ENCODE measurements at places on chromosomes 12 and 14.

GRCh38 chr12:25317553-25317952 is 66.8 kb upstream of the KRAS start:
- DNase-seq, result no peak

GRCh38 chr12:107843351-107844311 is 69.1 kb downstream of the ASCL4 start:
- no peak for DNase-seq

DNA sequence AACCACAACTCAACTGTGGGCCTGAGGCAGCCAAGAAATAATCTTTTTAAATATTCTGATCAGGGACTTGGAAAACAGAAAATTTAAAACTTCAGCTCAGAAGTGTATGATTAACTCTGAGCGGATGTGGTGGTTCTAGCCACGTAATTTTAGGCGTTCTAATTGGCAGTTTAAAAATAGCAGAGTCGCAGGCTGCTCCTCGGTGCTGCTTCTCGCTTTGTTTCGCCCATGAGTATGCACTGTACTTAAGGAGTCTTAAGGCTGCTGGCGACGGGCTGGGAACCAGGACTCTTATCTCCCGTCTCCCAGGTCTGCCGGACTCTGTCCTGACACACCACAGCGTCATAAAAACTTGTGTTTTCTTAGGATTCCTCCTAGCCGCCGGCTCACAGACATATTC is 113.4 kb upstream of the PELI2 start:
- DNase-seq, result peak; percentile 5

DNA sequence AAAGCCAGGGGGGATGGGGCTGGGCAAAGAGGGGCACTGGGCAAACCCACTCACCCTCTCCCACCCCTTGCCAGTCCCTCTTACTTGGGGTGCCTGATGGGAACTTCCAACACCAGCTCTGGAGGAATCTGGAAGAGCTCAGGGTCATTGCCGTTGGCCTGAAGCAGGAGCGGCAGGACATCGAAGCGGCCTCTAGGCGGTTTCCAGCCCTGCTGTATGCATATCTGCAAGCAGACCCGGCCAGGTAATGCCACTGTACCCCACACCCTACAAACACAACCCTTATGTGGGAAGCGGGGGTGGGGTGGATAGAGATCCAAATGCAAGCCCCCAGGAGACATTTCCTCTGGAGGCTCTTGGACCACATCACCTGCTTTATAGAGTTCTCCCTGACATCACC is 83.6 kb downstream of the NOS1 start:
- DNase-seq, result no peak

GRCh38 chr14:40252817-40253447 is 820.7 kb upstream of the FBXO33 start:
- DNase-seq, result no peak

GRCh38 chr12:98492580-98493140 is 22.7 kb upstream of the TMPO start:
- no peak for DNase-seq

DNA sequence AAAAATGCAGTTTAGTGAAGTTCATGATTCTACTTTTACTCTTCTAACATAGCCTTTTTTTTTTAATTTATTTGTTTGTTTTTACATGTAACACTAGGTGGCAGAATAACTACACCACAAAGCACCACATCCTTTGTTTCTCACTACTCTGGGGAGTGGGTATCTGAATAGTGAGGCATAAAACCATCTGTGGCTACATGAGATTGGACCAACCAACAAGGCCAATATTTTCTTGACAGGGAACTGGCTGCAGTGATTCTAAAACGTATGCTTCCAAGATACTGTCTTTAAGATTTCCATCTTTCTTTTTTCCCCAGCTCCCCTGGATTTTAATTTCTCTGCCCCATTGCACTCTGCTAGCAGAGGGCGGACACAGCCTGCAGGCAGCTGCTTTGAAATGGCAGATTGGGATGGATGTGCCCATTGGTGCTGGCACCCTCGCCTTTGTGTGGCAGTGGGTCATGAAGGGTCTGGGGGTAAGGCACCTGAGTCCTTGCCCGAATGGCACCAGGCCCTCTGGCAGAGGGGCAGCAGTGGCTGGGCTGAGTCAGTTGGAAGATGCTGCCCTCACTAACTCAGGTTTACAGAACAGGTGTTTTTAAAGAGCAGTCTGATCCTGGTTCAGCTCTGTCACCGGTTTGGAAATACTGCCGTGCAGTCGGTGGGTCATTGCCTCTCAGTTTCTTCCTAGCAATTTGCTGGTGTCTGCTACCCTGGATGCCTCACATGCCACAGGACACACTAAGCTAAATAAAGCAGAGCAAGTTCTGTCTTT is 429.1 kb downstream of the RAD51B start:
- peak; percentile 85 for DNase-seq

- no peak for DNase-seq
These were observed 681 bp upstream of the JPH4 start for GRCh38 chr14:23579311-23579630.

DNA sequence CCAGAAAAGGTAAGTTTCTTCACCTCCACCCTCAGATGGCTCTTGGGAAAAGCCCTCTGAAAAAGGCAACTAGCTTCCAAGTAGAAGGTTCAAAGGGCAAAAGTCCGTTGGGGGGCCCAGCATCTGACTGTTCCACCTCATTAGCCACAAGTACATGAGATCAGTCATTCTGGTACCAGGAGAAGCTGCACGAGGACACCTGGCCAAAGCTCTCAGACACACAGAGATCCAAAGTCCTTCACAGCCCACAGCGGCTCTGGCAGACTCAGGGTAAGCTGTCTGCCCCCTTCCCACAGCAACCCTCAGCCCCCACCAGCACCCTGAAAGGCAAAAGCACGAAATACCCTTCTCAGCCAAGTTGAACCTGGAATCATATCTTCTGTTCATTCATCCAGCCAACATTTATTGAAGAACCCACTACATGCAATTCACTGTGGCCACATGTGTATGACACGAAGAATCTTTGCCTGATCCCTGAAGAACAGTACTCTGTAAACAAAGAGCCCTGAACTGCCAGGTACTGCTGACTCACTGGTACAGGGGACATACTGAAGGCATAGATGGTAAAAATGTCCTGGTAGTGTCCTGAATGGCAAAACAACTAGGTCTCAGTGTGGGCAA is 19.0 kb downstream of the SLC7A7 start:
- DNase-seq, result no peak

DNA sequence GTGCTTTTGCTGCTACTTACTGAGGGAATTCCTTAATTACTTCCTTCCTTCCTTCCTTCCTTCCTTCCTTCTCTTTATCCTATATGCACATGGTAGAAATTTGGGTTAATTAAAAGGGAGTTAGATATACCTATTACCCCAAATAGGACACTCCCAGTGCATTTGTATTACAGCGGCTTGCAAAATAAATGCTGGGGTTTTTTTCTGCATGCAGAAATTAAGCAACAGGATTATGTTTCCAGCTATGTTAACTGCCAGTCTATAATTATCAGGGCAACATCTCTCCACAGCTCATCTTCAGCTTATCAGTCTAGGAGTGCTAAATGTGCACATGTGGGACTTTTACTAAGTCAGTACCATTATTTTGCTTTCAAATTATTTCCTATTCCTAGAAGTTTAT is 132.9 kb upstream of the SLC35F4 start:
- no peak for DNase-seq

GRCh38 chr14:33564774-33565630 is 385.9 kb downstream of the EGLN3 start:
- DNase-seq, result no peak

DNA sequence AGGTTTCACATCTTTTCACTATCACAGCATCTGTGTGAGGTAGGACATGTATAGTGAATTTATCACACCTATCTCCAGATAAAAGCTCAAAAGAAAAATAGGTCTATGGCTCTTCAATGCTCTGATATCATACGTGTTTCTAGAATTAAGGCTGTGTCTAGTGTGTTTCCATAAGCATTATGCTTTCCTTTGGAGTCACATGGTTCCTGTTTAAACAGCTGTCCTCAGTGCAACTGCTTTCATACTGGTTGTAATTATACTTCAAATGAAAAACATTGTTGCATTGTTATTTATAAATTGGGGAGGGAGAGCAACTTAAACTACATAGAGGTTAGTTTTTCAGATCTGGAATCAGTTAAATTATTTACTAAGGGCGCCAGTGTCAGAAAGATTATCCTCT is 151.6 kb downstream of the SYT1 start:
- DNase-seq, result no peak

- DNase-seq, result no peak
These were observed 15.4 kb upstream of the MIA2 start for GRCh38 chr14:39218171-39218769.

DNA sequence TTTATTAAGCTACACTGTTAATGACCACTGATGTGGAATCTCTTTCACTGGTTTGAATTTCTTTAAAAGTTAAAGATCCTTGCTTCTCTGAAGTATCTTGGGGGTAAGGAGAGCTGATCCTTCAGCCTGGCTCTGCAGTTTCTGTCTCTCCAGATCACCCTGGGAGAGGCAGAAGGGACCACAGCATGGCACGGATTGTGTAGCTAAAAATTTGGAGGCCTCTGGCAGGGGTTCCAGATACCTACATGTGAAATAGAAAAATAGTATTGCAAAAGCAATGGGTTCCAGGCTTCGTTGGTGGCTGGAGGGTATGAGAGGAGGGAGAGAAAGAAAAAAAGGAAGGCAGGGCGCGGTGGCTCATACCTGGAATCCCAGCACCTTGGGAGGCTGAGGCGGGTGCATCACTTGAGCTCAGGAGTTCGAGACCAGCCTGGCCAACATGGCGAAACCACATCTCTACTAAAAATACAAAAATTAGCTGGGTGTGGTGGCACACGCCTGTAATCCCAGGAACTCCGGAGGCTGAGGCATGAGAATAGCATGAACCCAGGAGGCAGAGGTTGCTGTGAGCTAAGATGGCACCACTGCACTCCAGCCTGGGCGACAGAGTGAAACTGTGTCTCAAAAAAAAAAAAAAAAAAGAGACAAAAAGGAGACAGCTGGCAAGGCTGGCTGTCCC is 3.4 kb downstream of the CHST11 start:
- no peak for DNase-seq

- DNase-seq, result no peak
These were observed 132.4 kb downstream of the SRGAP1 start for GRCh38 chr12:63976902-63977395.

GRCh38 chr12:122021193-122021821 is 377 bp upstream of the BCL7A start:
- DNase-seq, result no peak

GRCh38 chr14:51561141-51561540 is 90.6 kb upstream of the FRMD6 start:
- DNase-seq, result no peak

DNA sequence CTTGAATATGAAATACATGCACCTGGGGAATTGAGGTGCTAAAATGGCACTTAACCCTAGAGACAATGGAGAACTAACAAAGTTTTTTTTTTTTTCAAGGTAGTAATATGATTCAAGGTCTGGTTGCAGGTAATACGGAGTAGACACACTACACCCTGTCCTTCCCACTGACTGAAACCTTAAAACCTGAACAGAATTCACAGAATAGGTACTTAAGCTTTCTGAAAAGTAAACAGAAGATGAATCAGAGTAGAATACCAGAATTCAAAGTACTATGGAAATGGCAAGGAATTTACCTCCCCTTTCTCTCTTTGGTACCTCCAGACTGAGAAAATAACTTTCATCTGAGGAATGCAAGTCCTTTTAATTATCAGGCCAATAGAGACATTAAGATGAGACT is 87.2 kb downstream of the PAPLN start:
- no peak for DNase-seq

DNA sequence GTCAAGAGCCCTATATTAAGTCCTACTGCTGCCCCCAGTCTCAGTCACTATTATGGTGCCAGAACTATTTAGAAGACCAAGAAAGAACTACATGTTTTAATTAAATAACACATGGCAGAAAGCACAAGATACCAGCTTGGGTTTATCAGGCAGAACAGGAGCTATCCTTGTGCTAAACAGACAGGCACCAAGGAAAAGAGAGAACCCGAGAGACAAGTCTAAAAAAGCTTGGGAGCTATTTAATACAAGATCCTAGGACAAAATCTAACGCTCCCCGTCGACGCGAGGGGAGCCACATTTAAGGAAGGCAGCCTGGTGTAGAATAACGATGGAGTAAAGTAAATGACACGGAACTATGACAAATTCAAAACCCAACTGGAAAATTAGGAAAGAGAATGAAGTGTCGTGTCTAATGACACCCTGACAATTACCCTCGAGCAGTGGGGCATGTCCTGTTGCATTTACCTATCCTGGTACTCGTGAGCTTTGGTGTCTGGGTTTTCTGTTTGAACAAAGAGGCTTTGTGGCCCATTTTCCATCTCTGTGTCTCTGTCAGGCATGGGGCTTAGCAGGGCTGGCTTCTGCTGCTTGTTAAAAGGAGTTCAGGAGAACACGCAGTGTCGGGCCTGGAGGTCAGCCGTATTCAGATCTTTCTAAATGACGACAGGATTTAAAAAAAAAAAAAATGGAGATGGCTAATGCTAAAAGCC is 140.6 kb downstream of the ETNK1 start:
- DNase-seq, result no peak

DNA sequence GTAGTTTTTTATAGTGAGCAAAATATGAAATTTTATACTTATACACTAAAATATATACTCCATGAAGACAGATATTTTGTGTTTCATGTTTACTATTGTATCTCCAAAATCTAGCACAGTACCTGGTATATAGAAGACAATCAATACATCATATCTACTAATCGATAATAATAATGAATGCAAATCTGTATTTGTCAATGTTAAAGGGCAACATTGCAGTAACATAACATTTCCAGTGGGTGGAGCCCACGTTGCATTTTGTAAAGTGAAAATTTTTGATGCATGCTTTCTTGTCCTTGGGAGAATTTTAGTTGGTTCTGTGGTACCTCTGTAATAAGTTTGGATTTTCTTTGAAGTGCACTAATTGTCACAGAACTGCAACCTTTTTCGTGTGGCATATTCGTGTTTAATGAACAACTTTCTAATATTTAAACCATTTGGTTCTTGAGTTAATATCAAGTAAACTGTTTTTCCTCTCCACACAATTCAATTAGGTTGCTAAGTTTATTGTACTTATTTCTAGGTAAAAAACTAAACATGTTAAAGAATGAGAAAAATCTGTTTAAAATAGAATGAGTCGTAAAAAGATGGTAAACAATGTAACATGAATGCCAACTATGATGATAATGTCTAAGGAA is 47.4 kb downstream of the AVPR1A start:
- DNase-seq, result no peak

GRCh38 chr12:25558586-25558985 is 5.5 kb upstream of the LMNTD1 start:
- DNase-seq, result no peak

DNA sequence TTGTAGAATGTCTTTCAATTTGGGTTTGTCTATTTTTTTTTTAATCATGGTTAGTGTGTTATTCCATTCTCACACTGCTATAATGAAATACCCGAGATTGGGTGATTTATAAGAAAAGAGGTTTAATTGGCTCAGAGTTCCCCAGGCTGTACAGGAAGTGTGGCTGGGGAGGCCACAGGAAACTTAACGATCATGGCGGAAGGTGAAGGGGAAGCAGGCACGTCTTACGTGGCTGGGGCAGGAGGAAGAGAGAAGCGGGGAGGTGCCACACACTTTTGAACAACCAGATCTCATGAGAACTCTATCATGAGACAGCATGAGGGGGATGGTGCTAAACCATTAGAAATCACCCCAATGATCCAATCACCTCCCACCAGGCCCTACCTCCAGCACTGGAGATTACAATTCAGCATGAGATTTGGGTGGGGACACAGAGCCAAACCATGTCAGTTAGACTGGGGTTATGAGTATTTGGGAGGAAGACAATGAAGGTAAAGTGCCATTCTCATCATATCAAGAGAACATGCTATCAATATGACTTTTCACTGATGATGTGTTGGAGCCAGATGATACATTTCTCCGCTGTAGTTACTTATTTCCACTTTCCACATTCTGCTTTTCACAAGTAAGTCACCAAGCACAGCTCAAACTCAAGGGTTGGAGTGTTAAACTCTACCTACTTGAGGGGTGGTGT is 45.8 kb downstream of the AP5M1 start:
- DNase-seq, result no peak
